Osteocyte (in vitro differentiated cells): ENCODE measurements at places on chromosomes 5 and 9. TPM values are rescaled to one million over a fixed set of nuclear protein-coding genes. Genes with fewer than 3 reads are reported as not detected.

DNA sequence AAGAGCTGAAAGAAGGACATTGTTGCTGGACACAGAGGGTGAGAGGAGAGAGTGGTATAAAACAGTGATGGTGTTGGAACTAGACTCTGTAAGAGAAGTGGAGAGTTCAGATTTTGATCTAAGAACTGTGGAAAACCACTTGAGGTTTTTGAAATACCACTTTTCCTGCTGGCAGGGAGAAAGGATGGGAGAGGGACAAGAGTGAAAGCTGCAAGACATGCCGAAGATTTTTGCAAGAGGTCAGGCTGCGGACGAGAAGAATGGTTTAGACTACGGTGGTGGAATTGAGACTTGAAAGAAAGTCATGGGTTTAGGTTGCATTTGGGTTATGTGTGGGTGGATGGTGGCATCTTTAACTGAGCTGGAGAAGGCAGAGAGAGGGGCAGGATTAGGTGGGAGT is 202.2 kb upstream of the RPS23 start:
- DNase-seq: no peak

Gene C5orf22
- 24.1 and 27.9 TPM in 2 replicates for total RNA-seq

- DNase-seq: no peak
These were observed 34.8 kb downstream of the FKBP15 start for GRCh38 chr9:113186137-113186755.

GRCh38 chr9:117122953-117123352 is 291.9 kb downstream of the ASTN2 start:
- no peak for DNase-seq

- DNase-seq: no peak
These were observed 191.4 kb downstream of the MAN2A1 start for GRCh38 chr5:109880907-109881685.

DNA sequence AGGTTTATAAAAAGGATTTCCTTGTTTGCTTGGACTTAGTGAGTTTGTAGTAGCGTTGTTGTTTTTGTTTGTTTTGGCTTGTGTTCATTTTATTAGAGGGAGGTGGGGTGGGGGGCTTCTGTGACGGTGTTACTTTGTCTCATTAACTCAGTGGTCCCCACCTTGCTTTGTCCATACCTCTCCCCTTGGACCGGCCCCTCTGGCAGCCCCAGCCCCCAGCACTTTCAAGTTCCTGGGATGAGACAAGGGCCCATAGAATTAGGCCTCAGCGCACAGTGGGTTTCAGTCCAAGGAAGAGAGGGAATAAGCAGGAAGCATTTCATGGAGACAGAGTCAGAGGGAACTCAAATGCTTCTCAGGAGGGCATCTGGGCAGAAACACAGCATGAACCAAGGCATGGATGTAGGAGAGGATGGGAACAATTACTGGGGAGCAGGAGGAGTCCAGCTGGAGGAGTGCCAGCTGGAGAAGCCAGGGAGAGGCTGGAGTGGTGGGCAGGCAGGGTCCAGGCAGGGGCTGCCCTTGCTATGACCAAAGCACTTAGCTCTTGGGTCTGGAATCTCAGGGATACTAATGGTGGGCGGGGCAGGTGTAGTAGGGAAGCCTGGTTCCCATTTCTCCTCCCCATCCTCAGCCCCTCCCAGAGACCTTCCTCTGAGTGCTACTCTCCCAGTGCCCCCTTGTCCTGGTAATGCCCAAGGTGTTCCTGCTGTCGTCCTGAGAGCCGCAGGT is 23.5 kb upstream of the ENHO start:
- no peak for DNase-seq

GRCh38 chr9:129224618-129225489 is 46.8 kb upstream of the IER5L start:
- DNase-seq: no peak

Gene PCDHB6
- total RNA-seq: 1.4 and 1.6 TPM in 2 replicates

DNA sequence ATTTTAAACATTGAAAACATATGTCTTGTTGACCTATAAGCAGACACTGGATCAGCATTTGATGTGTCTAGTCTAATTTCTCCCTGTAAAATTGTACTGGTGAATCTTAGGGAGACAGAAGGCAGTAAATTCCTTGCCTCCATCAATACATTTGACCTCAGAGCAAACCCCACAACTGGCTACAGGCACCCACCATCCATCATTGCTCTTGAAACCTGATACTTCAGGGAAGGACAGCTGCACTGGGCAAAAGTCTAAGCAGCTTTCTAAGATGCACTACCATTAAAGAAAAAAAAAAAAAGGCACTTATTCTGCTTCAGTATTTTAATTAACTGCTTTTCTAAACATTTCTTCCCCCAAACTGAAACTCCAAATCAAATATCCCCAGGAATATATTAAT is 1051.3 kb upstream of the DMAC1 start:
- no peak for DNase-seq

DNA sequence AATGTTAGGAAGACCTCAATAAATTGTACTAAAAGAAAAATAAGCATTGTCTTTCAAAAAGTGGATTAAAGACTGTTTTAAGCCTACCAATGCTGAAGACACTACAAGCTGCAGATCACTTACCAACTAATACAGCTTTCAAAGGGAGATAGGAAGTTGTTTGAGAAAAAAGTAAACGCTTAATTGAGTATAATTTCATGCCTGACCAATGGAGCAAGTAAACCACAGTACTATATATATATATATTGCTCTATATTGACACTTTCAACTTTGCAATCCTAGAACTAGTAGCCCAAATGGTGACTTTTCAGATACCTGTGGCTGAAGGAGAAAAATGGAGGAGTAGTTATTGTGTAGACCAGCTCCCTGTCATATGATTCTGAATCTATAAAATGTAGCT is 85.7 kb downstream of the FREM1 start:
- DNase-seq: no peak
